GF-D8 (cell line): ENCODE measurements at places on chromosomes 3 and 15.

GRCh38 chr15:41921167-41921566 is 27.3 kb upstream of the SPTBN5 start:
- DNase-seq, result no peak

- DNase-seq, result no peak
Measured at GRCh38 chr15:42674472-42674871, 62.5 kb downstream of the CDAN1 start.

DNA sequence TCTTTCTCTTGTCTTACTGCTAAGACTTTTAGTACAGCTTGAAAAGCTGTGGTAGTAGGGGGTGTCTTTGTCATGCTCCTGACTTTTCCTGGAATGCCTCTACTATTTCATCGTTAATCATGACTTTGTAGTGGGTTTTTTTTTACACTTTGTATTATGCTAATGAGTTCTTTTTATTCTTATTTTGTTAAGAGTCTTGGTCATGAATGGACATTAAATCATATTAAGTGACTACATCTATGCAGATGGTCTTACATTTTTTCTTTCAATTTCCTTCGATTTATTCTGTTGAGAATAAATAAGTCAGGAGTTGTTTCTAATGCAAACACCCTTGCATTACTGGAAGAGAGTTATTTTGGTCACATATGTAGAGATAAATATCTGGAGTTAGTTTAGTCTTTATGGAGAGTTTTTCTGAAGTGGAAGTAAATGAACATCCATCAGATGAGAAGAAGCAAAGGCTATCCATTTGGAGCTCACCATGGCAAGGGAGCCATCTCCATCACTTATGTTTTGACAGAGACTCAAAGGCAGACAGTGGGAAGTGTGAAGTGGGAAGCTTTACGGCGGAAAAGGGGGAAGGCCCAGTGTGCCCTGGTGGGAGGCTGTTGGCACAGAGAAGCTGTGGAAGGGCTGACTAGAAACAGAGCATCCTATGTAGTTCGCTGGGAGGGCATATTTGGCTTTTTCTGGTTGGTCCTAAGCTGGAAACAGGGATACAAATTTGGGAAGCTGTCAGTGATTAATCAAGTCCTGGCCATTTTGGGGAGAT is 73.1 kb upstream of the PRR23E start:
- DNase-seq, result no peak

- DNase-seq, result no peak
Measured at GRCh38 chr15:67385971-67386370, 131.4 kb downstream of the IQCH start.

- DNase-seq, result no peak
Measured at GRCh38 chr15:74682954-74683353, 12.9 kb downstream of the EDC3 start.

DNA sequence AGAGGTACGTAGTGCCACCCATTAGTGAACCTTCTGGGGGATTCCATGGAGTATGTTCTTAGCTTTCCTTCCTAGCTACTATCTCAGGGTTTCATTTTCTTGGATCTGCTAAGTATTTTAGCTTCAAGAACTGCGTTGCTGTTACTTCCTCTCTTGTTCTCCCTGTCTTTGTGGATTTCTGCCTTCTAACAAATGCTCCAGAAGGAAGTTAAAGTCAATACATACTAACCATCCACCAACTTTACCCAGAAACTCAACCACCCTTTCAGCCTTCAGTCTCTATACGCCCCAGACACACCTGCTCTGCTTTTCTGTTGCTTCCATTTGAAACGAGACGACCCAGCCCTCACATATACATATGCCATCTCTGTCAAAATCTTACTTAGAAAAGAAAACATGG is 2.4 kb upstream of the KLF13 start:
- DNase-seq, result no peak

DNA sequence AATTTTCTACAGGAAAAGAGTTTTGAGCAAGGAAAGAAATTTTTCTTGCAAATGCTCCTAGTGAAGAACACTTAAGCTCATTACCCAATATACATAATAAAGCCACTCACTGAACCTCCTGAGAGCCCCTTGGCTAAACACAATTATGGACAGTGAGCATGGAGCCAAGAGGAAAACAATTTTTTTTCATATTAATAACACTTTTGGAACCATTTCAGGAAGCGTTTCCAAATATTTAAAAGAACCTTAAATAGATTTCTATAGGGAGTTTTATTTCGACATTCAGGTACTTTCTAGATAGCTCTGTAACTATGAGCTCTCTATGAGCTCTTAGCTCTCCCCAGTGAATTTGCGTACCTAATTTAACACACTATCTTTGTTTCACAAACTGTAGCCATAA is 581.1 kb downstream of the ZNF385D start:
- no peak for DNase-seq

DNA sequence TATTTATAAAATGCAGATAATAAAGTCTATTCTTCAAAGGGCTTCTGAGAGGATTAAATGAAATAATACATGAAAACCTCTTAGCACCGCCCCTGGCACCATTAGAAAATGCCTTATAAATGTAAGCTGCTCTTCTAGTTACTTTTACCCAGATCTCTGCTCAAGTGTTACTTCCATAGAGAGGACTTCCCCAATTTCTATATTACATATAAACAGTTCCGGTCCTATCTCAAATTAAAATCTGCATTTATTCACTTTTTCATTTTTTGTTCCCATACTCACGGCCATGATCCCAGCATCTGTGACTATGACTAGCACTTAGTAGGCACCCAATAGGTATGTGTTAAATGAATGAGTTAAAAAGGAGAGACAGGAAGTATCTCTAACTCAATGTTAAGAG is 890.9 kb upstream of the CFAP20DC start:
- DNase-seq, result no peak

- DNase-seq, result no peak
Measured at GRCh38 chr3:72126441-72127223, 341.7 kb upstream of the PROK2 start.

- no peak for DNase-seq
Measured at GRCh38 chr3:187025656-187026316, 95.5 kb downstream of the ST6GAL1 start.
